ENCODE measurements at places on chromosomes 13 and 19.

GRCh38 chr19:1467215-1467489 lies 11.9 kb downstream of the C19orf25 start:
- DNase-seq, result no peak

- DNase-seq, result no peak
These were observed 17.0 kb upstream of the KCNN1 start for GRCh38 chr19:17949956-17950309.

- DNase-seq, result no peak
These were observed 9.8 kb upstream of the CDC42EP5 start for GRCh38 chr19:54482889-54483288.

DNA sequence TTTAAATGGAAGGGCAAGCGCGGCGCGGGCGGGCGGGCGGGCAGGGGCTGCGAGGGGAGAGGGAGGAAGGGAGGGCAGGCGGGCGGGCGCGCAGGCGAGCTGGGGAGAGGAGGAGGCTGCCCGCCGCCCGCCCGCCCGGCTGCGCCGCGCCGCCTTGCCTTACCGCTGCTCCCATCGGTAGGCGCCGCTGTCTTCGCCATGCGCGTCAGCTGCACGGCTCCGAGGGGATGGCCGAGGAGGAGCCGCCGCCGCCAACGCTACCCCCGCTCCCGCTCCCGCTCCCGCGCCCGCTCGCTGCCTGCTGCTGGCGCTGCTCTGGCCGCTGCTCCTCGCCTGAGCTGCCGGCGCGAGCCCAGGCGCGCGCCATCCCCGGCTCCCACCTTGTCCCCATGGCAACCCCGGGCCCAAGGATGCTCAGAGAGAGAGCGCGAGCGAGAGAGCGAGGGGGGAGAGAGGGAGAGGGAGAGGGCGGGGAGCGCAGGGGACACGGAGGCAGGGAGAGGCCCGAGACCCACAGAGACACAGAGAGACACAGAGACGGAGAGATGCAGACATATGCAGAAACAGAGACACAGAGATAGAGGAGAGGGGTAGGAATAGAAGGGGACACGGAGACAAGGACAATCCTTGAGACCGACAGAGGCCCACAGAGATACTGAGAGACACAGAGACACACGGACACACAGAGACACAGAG lies 40.3 kb downstream of the DEDD2 start:
- peak; percentile 61 for DNase-seq

DNA sequence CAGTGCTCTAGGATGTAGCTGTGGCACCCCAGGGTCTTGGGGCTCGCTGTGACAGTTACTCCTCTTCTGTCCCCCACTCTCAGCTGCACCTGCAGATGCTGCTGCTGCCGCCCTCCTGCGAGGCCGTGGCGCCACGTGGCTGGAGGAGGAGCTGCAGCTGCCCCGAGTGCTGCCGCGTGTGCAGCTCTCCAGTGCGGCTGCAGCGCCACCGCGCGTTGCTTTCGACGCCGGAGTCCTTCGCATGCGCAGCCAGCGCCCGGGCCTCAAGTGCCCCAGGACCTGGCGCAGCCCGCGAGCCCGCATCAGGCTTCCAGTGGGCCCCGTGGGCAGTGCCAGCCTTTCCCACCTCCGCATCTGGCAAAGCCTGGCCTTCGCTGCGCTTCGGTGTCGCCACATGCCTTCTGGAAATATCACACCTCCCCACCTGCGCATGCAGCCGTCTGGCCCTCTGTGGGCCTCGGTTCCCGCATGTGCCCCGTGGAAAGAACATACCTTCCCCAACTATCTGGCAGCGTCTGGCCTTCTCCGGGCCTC lies 692 bp upstream of the ZNF580 start:
- DNase-seq, result peak; percentile 61

DNA sequence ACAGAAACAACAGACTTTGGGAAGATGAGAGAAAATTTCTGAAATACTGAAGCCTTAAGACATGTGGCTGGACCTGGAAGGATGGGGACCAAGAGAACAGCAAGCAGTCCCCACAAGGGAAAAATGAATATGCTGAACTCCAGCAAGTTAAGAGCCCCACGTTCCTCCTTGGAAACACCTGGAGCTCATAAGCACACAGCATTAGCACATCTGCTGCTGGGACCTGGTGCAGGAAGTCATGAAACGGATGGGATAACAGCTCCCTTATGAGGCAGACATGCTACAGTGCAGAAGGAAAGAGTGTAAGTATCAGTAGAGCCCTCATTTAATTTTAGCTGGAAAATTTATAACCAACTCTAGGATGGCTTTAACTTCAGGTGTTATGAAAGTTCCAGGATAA lies 67.3 kb downstream of the SLC15A1 start:
- no peak for DNase-seq

- DNase-seq, result no peak
These were observed 91.0 kb upstream of the RAP2A start for GRCh38 chr13:97342936-97343335.
